Vagina (tissue), 2 donors: ENCODE measurements at places on chromosomes 11 and 22. TPM values are rescaled to one million over a fixed set of nuclear protein-coding genes. Genes with fewer than 3 reads are reported as not detected.

The RHOD gene
- total RNA-seq, result 26.5 TPM

The PAX6 gene
- not detected for total RNA-seq

The CACNA1I gene
- 1.2 TPM for total RNA-seq

The HBG2 gene
- not detected for total RNA-seq

The IGF2 gene
- total RNA-seq, result 56.5 TPM

The NXPE4 gene
- total RNA-seq, result not detected

The LIF gene
- total RNA-seq, result 0.49 TPM

The OR52H1 gene
- total RNA-seq, result not detected

The SAA4 gene
- 1.7 TPM for total RNA-seq

The PRRG4 gene
- 21.1 TPM for total RNA-seq
